ENCODE measurements at places on chromosomes 2 and 18. TPM values are rescaled to one million over a fixed set of nuclear protein-coding genes. Genes with fewer than 3 reads are reported as not detected.
A peak's percentile ranks its signal among the peaks of the same experiment; 100 is the strongest.

FEV gene
- total RNA-seq, result 0.31 TPM

- no peak for DNase-seq
These were observed 24.2 kb downstream of the COLEC12 start for GRCh38 chr18:476251-476664.

TCF23 gene
- total RNA-seq, result 0.08 TPM

GRCh38 chr18:5546660-5547059, 2.9 kb upstream of the EPB41L3 start:
- DNase-seq, result peak; percentile 66

- DNase-seq, result no peak
These were observed 729.8 kb upstream of the SOX11 start for GRCh38 chr2:4962419-4962818.

DNA sequence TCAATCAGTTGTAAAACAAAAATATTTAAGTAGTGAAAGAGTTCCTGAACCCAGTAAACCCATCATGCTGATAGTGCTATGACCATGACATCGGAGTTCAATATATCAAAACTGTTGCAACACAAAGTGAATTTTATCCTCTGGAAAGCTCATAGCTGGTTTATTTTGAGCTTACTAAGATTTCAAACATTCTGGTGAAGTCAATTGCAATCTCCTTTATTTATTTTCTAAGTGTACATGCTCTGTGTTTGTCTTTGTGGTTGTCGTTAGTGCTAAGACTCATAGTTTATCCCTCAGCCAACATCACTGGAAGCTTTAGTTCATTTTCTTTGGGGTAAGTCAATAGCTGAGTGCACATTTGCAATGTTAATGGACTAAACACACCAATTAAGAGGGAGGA, 91.9 kb downstream of the QPCT start:
- DNase-seq, result no peak

DNA sequence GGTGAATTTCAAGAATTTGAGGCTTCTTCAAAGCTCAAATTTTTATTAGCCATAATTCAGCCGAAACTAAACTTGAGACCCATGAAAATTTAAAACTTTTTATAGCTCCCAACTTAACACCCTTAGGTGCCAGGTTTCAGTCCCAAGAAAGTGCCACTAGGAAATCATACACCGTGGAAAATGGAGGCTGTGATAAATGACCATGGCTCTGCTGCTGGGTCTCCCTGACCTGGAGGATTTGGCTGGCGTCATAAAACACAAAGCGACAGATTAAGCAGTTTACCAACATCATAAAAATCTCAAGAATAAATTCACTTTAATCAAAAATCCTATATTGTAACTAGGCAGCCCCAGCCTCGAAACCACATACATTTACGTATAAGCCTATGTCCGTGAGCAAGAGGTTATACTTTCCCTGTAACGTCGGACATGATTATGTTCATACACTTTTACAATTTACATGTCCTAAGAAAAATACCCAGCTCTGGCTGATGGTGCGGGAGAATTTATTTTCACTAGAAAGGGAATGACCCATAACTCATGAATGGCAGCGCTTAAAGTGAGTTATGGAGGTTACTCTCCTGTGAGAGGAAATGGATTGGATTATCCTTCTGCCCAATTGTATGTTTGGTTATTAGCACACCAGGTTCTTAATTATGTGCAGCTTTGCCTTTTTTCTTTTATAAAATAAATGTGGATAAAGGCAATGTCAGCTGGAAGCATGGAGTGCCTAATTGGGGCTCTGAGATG, 329.4 kb downstream of the AGPS start:
- DNase-seq, result no peak

SERPINB11 gene
- not detected for total RNA-seq

DNA sequence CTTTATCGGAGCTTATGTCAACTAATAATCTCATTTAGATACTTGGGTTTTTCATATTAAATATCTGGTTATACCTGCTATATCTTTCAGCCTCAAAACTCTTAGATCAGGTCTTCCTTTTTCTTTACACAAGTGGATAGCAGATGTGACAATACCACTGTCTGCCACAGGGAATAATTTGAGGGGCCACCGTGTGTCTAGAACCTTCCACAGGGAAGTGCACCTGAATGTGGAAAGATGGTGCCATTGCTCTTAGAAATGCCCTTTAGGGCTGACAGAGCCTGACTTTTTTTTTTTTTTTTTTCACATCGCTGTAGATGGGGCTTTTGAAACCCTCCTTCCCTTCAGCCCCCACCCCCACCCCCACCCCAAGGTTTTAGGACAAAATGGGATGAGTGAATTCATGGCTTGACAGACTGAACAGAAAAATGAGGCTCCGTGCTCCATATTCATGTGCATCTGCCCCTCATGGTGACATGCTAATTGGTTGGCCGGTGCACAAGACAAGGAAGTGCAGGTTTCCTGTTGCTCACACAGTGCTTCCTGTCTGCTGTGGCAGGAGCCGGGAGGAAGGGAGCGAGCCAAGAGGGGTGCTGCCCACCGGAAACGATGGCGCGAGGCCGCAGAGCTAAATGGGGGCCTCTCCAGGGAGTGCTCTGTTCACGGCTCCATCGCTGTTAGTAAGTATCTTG, 246.0 kb downstream of the LDLRAD4 start:
- peak; percentile 44 for DNase-seq

GRCh38 chr2:204850581-204850980, 305.3 kb downstream of the PARD3B start:
- DNase-seq, result no peak

C18orf54 gene
- 1.2 TPM for total RNA-seq

DNA sequence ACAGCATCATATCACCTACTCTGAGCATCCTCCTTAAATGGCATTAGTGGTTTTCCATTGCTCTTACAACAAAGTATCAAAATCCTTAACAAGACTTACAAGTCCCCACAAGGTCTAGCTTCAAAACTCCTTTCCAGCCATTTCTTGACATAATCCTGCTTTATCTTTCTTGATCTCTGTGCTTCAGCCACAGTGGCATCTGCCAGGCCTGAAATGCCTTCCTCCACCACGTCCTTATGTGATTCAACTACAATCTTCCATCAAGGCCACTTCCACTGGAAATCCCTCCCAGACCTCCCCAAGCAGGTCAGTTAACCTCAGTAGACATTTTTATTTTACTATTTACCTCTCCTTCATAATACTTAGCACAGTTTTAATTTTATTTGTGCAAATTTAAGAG, 83.8 kb upstream of the CCDC150 start:
- DNase-seq, result no peak

PROC gene
- total RNA-seq, result not detected

Measured in adrenal gland (tissue), 19 donors.